ENCODE measurements at places on chromosomes 5 and 9.

DNA sequence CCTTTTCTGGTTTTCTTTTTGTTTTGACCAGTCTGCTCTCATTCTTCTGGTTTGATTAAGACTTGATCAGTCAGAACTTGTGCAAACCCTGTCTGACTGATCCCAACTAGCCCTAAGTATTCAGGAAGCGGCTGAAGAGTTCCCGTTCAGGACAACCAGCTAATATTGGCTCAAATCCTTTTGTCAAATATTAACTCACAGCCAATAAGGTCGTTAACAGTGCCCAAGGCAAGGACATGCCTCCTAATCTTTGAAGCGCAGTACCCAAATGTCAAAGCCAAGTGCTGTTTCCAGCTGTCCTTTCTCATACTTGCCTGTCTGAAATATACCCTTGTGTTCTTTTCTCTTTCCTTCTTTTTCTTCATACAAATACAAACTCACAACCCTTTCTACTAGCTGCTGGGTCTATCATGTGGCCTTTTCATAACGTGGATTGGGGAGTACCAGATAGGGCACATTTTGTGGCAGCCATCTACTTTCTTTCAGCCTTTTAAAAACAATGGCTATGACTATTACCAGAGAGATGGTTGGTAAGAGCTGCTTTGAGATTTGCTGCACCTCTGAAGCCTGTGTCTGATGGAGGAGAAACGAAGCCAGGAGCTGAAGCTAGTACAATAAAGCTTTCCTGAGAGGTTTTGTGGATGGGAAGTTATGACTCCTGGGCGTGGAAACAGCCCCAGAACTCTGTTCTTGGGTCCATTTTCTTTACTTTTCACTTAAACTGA is 266.4 kb upstream of the ZNF608 start:
- no peak for DNase-seq

DNA sequence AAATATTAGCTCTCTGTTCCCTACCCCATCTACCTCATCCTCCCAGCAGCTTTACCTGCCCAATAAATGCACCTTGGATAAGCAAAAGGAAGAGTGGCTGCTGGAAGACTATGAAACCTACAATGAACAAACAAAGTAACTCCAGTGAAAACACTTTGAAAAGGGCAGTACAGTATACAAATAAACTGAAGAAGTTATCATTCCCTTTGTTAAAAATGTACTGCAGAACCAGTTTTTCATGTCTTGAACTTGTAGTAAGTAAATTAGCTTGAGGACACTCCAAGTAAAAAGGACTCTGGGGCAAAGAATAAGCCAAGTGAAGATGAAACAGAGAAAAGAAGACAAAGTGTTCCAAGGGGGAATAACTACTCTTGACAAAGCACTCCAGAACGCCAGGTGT is 457.1 kb downstream of the DTWD2 start:
- no peak for DNase-seq

DNA sequence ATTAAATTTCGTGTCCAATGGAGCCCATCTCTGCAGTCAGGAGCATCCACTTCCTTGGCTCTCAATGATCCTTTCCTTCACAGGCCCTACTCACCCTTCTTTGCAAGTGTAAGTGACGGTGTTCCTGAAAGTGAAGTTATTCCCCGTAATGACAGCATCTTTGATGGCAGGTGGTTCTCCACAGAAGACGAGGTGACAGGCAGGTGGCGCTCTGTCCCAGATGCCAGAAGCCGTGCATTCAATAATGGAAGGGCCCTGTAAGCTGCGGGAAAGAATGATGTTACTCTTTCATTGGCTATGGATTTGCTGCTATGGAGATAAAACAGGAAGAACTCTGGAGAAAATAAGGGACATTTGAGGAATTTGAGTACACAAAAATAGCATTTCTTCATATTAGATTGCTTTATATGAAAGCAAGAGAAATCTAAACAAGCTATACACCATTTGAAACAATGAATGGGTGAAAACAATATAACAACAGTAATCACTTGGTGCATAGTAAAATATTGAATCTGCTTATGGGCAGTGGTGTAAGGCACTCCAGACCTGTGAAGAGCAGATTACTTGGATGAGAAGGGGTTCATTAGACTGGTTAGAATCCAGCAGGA is 89.9 kb upstream of the TXNDC8 start:
- no peak for DNase-seq

GRCh38 chr9:116623715-116624114 is 63.4 kb upstream of the TRIM32 start:
- no peak for DNase-seq

- no peak for DNase-seq
Observed at GRCh38 chr9:121604242-121604641, 47.2 kb upstream of the DAB2IP start.

DNA sequence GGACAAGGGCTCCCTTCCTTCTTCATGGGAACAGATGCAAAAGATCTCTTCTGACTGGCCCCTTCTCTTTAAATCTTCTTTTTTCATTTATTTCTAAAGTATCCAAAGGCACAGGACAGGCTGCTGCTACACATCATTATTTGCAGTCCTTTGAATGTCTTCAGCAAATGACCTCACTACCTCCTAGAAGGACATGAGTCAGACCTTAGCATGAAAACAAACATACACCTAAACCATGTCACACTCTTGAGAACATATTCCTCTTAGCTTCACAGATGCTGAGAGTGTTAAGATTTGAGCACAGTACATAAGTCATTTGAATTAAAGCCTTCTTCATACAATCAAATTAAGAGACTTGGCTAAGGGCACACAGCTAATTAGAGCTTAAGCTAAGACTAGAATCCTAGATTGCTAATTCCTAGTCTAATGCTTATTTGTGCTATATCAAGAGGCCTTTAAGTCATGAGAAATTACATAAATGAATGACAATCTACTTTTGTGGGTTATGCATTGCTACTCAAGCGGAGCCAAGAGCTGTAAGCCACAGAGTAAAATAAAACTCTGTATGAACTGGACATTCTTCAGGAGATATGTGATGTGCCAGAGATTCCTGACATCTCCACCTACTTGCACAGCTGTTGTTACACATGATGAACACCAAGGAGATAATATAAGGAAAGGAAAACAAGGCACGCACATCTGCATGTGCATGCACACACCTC is 109.1 kb upstream of the PTGER4 start:
- DNase-seq: no peak

- no peak for DNase-seq
Observed at GRCh38 chr5:145471831-145472612, 363.1 kb downstream of the PRELID2 start.

DNA sequence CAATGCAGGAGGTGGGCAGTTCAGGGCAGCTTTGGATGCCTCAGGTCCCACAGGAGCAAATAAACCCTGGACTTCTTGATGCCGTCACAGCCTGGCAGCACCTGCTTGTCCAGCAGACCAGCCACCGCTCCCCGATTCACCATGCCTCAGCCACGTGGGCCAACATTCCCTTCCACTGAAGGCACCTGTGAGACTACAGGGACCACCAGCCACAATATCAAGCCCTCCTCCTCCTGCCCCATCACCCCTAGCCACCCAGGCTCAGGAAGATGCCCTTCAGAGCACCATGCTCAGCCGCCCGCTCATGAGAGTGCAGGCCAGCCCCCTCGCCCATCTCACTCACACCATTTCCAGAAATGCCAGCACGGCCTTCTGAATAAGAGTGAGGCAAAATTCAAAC is 234.7 kb downstream of the SYK start:
- DNase-seq: no peak

DNA sequence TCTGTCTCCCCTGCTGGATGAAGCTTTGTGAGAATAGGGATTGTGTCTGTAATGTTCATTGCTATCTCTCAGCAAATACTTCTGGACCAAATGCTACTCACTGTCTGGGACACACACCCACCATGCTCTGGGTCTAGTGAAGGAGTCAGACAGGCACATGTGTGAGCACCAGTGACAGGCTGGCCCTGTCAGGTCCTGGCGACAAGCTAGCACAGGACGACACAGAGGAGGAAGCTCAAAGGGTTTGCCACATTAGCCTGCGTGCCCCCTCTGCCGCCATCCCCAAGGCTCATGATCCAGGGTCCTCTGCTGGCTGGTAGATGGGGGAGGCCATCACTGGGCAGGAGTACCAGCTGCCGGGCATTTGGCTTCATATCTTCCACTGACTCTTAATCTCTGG is 23.3 kb downstream of the LRSAM1 start:
- DNase-seq: no peak

- no peak for DNase-seq
Observed at GRCh38 chr5:28648108-28648507, 1609.7 kb upstream of the CDH9 start.

DNA sequence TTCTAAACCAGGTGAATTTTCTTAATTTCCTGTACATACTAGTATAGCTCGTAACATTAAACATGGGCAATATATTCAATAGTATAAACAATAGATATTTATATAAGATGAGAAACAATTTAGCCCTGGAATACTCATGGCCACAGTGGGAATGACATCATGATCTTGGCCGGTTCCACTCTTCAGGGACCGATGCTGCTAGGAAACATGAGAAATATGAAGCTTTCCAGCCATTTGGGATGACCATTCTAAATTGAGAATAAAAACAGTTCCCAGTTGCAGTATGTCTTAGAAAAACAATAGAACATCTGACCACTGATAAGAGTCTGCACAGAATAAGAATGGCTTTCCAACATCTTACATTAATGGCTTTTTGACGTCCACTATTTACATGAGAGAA is 33.3 kb upstream of the SLCO6A1 start:
- DNase-seq: no peak

GRCh38 chr5:95422838-95423237 is 31.7 kb downstream of the FAM81B start:
- no peak for DNase-seq

- DNase-seq: no peak
Observed at GRCh38 chr5:57718155-57718554, 235.5 kb upstream of the ACTBL2 start.

DNA sequence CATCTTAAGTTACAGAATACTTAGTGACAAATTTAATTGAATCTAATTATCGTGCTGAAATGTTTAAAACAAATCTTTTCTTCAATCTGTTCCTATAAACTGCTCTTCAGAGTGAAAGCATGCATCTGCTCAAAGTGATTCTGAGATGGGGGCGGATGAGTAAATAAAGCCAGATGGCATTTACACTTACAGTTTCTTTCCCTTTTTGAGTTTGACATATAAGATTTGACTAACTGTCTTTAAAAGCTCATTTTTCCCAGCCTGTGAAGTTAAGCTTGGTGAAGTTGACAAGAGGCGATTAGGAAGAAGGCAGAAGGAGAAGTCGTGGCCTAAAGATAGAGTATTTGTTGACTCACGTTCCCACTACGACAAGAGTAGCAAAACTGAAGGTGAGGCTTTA is 137.4 kb downstream of the LPAR1 start:
- no peak for DNase-seq

- DNase-seq: no peak
Observed at GRCh38 chr5:139199321-139199720, 1.2 kb upstream of the SIL1 start.
